T-cell (primary cell): ENCODE measurements at places on chromosomes 1 and 21.

- DNase-seq = no peak
These were observed 32.1 kb upstream of the COL18A1 start for GRCh38 chr21:45372732-45373355.

DNA sequence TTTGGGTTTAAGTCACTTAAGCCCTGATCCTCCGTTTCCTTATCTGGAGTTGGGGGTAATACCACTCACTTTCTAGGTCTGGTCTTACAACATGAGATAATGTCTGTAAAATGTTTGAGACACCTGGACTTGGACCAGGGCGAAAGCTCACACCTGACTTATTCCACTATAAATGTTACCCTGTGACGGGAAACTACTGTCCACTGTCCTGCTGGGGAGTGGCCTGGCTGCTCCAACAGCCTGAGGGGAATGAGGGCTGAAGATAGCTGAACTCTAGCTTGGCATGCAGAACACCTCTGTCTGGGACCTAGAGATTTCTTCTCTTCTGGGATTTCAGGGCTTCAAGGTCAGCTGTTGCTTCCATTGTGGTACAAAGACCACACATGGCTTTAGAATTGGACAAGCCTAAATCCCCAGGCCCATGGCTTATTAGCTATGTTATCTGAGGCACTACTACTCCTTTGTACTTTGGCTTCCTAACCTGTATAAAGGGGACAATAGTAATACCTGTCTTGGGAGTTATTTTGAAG lies 9.5 kb upstream of the A3GALT2 start:
- no peak for DNase-seq

DNA sequence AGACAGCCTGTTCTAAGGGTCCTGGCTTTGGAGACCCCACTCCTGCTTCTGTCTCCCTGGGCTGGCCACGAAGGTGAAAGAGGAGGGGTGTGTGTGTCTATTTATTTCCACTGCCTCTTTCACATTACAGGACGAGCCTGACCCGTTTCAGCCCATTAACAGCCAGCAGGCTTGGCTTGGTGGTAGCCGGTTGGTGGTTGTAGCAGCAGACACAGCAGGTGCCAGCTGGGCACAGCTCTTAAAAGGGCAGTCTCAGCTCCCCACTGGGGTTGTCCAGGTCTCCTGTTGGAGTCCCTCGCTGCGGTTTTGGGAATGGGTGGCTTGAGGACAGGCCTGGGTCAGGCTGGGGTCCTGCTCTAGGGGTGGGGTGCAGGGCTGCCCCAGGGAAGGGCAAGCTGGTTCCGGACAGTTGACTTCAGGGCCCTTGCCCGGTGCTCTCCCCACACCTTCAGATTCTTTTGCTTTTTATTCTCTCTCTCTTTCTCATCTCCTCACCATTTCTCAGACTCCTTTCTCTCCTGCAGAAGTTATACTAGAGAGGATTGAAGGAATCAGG lies 84.6 kb downstream of the ACTL8 start:
- DNase-seq = no peak

DNA sequence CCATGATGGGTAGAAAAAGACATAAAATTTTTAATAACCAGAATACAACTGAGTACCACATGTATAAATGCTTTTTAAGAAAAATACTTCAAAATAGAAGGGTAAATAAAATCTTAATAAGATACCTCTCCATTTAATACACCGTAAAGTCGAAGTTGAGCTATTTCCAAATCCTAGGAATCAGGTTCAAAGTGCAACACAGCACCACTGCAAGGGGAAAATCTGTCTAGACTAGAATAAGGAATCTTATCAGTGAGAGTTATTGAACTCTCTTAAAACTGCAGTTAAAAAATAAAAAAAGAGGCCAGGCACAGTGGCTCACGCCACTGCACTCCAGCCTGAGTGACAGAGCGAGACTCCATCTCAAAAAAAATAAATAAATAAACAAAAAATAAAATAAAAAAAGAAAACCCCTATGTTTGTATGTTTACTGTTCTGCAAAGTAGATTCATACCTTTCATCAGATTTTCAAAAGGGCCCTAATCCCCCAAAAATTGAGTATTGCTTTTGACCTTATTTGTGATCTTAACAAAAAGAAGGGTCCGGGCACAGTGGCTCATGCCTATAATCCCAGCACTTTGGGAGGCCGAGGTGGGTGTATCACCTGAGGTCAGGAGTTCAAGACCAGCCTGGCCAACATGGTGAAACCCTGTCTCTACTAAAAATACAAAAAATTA lies 109.0 kb downstream of the EIF4G3 start:
- DNase-seq = no peak

DNA sequence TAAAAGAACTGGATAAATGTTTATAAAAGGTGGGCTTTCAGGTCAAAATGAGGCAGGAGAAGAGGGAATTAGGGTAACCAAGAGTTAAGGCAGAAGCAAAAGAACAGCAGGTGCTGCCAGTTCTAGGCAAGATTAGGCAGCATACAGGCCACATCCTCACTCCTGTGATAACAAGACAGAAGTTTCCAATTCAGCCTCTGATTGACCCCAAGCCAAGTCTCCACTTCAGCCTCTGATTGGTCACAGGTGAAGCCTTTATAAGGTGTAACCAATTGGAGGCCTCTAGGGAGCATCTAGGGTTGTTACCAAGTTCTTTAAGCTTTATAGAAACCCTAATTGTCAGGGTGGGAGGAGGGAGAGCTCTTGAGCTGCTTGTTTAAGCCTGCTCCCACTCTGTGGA lies 160.8 kb downstream of the MATN1 start:
- DNase-seq = no peak

DNA sequence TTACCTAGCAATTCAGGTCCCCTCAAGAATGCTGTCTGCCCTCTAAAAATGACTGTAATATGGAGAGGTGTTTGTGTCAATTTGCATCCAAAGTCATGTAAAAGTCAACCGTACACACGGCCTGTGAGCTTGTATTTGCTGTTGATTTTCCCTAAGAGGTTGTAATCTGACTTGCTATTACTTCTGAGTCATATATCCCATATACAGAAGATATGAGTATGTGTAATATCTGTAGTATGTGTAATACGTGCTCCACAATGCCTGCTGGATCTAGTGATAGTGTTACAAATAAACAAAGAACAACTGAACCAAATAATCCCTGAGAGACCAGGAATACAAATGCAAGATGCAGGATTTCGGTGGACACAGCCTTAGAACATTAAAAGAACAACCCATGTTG lies 1.4 kb upstream of the KCNJ6 start:
- DNase-seq = no peak

GRCh38 chr1:229478852-229479251 lies 29.3 kb downstream of the NUP133 start:
- DNase-seq = no peak

DNA sequence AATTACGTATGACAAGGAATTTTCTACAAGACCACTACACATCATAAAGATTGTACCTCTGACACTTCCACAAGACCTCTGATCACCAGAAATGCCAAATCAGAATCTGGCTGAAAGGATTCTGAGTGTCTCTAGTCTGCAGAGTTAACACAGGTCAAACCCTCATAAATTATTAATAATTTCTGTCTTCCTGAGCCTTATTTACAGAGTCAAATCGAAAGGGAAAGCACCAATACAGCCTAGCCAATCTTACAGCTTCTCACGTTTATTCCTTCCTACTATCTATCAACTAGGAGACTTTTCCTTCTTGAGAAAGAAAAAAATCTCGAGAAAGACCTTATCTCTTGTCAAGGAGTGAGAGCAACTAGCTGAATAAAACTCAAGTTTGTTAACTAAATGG lies 2151.6 kb downstream of the MRPL39 start:
- DNase-seq = no peak

DNA sequence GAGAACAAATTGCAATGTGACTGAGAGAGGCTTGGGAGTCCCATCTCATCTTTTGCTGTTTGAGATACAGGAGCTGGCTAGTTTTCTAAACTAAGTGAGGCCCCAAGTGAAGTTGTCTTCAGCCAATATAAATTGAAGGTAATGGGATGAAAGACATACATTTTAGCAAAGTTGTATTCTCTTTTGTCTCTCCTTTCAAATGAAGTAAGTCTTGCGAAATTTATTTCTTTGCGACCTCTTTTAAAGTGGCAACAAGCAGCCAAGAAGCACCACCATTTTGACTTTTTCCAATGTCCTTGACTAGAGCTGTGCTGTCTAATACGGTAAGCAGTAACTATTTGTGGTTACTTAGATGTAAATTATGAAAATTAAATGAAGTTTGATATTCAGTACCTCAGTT lies 385.7 kb downstream of the USP25 start:
- DNase-seq = no peak

GRCh38 chr1:159141584-159142390 lies 29.6 kb upstream of the CADM3 start:
- DNase-seq = no peak

GRCh38 chr1:234617131-234617985 lies 7.4 kb upstream of the IRF2BP2 start:
- no peak for DNase-seq

DNA sequence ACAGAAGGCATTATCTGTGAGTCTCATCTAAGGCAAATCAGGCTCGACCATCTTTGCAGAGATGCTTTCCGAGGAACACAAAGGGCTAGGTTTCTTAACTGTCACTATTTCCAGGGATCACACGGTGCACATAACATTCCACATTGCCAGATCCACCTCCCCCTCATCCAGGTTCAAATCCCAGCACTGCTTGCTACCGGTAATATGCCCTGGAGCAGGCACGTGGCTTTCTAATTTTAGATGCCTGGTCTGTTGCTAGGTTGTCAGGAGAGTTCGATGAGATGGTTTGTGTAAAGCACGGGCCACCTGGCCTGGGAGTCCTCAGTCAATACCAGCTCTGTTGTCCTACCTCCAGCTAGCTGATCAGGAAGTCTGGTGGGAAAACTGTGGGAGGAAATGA lies 598.6 kb downstream of the NPHP4 start:
- DNase-seq = no peak

DNA sequence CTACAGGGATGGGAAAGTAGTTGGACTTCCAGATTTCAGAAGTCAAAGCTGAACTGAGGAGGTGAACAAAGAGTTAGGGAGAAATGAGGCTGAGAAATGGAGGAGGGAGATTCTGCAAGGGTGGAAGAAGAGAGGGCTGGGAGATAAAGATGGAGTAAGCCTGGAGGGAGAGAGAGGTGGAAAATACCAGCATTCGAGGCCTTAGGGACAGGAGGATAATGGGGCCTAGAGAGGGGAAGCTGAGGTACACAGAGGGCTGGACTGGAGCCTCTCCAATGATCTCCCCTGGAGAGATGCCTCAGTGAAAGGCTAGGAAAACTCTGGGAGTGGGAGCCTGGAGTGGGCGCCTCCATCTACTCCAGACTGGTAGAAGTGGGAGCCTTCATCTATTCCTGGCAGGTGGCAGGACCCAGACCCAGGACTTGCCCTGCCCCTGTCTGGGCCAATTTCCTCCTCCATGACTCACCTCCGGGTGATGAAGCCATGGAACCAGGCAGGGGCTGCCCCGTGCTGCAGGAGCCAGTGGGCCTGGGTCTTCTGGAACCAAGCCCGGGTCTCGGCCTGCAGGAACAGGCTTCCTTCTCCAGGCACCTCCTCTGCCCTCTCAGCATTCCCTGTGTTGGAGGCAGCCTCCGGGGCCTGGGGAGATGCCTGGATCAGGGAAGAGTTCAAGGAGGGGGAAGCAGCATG lies 1.9 kb downstream of the SH2D2A start:
- no peak for DNase-seq

GRCh38 chr1:234962340-234962989 lies 166.2 kb downstream of the TOMM20 start:
- DNase-seq = no peak

GRCh38 chr21:45811136-45811535 lies 167.6 kb downstream of the PCBP3 start:
- DNase-seq = no peak

DNA sequence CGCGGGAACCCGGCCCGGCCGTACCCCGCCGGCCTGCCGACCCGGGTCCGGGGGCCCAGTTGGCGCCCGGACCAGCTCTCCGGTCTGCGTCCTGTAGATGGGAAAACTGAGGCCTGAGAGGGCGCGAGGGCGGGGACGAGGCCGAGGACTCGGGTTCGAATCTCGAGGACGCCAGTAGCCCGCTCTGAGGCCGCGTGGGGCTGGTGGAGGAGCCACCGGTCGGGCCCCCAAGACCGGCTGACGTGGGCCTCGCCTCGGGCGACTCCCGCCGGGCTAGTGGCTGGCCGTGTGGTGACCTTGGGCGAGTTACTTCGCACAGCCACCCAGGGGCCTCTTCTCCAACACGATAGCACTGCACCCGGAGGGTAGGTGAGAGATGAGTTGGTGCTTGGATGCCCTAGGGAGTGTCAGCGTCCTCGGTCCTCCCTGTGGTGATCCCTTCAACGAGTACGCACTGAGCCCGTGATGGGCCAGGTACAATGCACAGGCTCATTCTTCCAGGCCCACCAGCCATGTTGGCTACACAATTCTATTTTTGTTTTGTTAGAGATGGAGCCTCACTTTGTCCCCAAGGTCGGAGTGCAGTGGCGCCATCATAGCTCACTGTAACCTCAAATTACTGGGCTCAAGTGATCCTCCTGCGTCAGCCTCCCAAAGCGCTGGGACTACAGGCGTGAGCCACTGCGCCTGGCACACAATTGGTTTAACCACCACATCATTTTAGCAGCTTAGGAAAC lies 404 bp upstream of the SCMH1 start:
- DNase-seq = no peak

- DNase-seq = no peak
These were observed 68.0 kb downstream of the PLPP3 start for GRCh38 chr1:56511364-56511763.

- no peak for DNase-seq
These were observed 21.8 kb downstream of the PPT1 start for GRCh38 chr1:40075266-40075665.

GRCh38 chr1:159168043-159168442 lies 3.4 kb upstream of the CADM3 start:
- DNase-seq = no peak

DNA sequence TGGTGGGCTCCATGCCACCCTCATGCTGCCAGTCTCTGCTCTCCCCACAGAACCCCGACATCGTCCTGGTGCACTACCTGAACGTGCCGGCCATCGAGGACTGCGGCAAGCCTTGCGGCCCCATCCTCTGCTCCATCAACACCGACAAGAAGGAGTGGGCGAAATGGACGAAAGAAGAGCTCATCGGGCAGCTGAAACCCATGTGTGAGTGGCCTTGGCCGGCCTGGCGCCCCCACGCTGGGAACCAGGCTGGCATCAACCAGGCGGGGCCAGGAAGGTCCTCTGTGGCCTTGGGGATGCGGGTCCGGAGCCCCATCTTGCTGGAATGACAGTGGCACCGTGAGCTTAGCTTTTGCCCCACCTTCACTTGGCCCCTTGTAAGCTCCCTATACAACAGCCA lies 130.7 kb upstream of the VAMP3 start:
- no peak for DNase-seq

DNA sequence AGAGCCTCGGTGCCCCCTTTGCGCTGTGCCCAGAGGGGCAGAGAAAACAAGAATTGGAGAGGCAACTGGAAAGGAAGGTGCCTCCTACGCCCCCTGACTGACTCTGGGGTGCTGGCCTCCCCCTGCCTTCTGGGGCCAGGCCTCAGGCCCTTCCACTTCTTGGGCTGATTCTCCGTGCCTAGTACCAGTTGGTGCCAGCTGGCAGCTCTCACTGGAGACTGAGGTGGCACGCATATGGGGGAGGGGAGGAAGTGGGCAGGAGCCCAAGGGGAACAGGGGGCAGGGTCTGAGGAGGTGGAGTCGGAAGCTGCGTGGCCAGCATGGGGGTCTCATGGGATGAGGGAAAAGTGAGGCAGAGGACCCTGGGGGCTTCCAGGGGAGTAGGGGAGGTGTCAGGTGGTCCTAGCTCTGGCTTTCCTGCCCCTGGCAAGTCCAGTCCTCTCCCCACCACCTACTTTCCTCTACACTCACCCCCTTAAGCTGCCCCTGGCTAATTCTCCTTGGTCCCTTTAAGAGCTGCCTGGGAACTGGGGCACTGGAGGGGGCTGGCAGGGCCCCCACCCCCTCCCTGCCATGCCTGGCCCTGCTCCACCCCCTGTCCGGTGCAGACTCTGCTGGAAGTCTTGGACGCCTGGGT lies 6.5 kb upstream of the SEMA4A start:
- DNase-seq = no peak
